Stimulated activated CD4-positive, alpha-beta T cell treated with anti-CD3 and anti-CD28 coated beads, Interleukin-1b, Interleukin-23, amount 100 ng/mL, for 4 hours (primary cell): ENCODE measurements at places on chromosomes 1 and 21.

DNA sequence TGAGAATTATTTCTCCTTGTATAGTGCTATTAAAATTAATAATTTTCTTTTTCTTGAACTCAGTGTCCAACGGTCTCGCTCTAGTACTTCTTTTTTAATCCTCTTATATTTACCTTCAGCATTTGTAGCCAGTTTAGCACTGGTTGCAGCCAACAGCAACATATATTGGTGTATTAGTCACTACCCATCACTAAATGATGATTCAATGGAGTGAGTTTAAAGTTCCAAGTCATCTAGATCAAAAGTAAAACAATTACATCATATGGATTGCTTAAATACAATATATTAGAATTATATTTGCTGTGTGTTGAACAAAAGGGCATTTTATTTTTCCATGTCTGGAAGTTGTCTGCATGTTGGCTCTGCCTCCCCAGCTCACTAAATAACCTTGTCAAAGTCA, 591.8 kb downstream of the ADGRL2 start:
- no peak for DNase-seq

DNA sequence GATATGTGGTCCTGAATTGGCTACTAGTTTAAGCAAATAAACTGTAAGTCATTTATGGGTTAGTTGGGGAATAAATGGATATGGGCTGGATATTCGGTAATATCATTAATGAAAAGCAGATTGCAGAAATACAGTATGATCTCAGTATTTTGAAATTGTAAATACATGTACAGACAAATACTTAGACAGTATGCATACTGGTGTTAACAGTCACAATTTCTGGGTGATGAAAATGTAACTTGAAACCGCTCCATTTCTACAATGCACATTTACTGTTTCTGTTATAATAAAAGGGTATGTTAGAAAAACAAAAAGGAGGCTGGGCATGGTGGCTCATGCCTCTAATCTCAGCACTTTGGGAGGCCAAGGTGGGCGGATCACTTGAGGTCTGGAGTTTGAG, 28.0 kb downstream of the BLZF1 start:
- DNase-seq, result no peak

DNA sequence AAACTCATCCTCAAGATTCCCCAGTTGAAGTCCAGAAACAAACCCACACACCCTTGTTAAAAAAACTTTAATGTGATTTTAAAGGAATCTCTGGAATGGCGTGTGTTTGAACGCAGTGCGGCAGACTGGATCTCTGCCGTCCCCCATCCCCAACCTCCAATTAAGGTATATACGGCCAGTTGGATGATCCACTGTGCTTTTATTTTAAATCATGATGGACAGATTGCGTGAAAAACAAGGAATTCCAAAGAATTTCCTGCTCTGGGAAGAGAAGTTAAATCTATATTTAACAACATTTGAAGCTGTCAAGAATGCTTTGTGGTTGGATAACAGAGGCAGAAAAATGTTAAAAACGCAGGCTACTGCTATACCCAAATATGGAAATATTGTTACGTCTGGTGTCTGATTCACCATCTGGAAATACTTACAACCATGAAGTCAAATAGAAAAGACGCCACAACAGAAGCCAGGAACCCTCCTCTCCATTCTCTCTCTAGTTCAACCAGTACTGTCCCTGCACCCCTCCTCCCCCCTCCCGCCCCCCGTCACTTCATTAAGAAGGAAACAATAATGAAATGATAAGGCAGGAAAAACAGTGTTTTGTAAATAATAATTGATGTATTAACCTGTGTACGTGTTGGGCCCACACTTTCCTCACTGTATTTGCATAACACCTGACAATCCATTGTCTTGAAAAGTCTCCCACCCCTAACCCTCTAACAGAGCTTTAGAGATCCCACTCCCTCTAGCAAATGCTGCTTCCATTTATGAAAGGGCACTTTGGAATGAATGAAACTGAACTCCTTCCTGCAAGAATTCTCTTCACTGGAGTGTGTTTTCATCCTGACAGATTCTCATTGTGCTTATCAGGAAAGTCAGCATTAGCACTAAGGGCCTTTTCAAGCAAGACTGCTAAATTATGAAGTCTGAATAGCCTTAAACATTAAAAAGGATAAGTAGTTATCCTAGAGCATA, 2.0 kb upstream of the CCN1 start:
- DNase-seq, result no peak

GRCh38 chr1:66276218-66276617, 257.7 kb upstream of the SGIP1 start:
- DNase-seq, result no peak

DNA sequence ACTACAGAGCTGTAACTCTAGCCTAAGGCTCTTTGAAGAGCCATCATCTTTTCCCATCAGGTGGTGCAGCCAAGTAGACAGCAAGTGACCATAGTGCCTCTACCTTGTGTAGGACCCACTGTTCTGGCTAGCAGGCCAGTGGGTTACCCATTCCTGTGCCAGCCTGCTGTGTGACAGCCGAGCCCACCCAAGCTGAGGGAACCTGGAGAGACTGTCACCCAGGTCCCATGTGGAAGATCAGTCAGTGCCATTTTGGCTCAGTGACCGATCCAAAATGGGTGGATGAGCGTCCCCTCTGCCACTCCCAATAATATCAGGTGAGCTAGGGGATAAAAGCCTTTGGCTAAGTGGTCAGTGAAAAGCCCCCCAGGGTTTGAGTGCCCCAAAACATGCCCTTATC, 417.9 kb downstream of the MATN1 start:
- DNase-seq, result no peak

- no peak for DNase-seq
Measured at GRCh38 chr1:228336308-228337030, 70.2 kb downstream of the TRIM11 start.

- no peak for DNase-seq
Measured at GRCh38 chr1:187848321-187848720, 1019.6 kb downstream of the PLA2G4A start.

GRCh38 chr21:15291621-15292266, 226.9 kb upstream of the NRIP1 start:
- DNase-seq, result no peak

DNA sequence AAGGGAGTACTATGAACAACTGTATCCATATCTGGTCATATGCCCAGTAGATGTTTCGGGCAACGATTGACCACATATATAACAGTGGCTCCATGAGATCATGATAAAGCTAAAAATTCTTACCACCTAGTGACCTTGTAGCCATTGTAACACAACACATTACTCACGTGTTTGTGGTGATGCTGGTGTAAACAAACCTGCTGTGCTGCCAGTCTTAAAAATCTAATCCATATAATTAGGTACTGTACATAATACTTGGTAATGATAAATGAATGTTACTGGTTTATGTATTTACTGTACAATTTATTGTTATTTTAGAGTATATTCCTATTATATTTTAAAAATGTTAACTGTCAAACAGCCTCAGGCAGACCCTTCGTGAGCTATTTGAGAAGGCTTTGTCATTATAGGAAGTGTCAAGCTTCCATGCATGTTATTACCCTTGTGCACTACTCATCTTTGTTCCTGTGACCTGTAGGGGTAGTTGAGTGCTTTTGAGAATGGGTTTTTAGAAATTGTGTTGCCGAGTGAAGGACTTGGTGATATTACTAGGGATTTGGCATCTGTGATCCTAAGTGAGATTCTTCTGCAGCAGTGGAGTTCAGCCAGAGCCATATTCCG, 23.6 kb downstream of the DIP2A start:
- no peak for DNase-seq

DNA sequence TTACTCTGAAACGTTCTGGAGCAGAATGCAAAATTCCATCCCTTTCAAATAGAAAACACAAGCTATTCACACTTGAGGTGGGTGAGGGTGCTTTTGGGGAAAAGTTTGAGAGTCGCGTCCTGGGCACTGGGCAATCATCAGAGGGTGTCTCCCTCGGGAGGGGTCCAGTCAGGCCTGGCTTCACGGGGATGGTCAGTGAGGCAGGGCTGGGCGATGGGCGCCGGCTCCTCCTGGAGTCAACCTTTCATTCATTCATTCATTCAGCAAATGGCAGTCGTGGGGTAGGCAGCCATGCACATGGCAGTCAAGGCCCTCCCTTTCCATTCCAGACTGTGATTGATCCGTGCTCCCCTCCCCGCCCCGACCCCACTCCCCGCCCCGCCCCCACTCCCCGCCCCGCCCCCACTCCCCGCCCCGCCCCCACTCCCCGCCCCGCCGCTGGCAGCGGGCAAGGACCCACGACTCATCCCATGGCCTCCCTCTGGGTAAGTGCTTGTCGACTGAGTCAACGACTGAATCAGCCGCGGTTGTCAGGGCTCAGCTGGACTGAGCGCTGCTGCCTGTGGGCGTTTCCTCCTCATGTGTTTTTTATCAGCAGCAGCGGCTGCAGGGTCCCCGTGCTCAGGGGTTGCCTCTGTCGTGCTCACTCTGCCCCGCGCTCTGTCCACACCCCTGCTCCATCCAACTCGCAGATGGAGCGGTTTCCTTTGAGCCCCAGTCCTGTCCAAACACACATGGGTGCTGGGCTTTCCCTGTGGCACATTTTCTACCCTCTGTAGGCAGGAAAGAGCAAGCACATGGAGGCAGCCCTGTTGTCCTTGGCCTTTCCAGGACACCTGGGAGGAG, 12.5 kb upstream of the SPSB1 start:
- DNase-seq, result peak; percentile 40

GRCh38 chr1:86699186-86699585, 5.2 kb upstream of the SH3GLB1 start:
- no peak for DNase-seq
